CD4-positive, CD25-positive, alpha-beta regulatory T cell (primary cell): ENCODE measurements at places on chromosomes 7 and 10. TPM values are rescaled to one million over a fixed set of nuclear protein-coding genes. Genes with fewer than 3 reads are reported as not detected.

DNA sequence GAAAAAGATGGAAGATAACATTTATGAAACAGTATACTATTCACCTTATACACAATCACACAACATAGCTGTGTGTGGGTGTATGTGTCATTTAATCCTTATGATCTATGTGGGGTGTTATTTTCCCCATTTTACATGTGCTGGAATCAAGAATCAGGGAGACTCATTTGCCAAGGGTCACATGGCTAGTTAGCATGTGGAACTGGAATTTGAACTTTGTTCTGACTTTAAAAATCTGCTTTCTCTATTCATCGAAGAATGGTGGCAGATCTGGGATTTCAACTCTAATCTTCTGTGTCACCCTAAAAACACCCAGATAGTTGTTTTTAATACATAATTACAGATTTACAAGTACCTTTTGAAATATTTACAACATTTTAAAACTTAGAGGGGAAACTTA lies 65.2 kb downstream of the ADAM22 start:
- no peak for DNase-seq

GRCh38 chr10:452512-453426 lies 236.7 kb downstream of the DIP2C start:
- no peak for DNase-seq

DNA sequence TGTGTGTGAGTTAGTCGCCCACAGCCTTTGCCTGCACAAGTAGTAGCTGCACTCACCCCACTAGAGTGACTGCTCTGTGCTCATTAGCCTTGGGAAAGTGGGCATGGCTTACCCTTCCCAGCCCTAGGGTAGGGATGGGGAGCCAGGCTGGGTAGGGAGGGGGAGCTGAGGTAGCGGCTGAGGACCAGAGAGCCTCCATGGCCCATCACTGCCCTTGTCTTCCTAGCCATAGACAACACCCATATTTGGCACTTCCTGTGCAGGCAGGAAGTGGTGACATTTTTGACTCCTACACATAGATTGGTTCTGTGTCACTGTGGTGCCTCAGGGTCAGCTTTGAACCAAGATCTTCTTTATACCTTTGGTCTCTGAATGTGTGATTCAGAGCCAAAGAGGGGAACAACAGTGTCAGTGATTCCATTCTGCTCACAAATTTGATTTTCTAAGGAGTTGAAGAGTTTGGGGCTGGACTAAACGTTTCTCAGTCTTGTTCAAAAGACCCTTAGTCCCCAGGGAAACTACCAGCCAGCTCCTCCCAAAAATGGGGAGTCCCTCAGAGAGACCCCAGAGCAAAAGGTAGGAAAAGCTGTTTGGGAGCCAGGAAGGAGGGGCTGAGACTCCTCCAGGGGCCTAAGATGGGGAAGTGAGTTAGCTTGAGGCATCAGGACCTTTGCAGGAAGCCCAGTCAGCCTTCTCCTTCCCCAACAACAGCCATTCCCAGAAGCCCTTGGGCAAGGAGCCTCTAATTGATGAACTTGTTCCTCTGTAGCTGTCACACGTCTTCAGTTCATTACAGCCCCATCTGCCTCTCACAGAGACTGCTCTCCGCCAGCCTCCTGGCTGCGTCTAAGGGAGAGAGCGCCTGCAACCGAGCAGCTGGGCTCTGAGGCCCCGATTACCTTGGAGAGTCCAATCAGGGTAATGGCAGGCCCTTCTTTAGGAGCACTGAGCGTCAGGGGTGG lies 135.0 kb downstream of the CDH23 start:
- DNase-seq, result no peak

The SLC18A3 gene
- not detected for total RNA-seq

The ELFN1 gene
- not detected for total RNA-seq
